H7 (cell line): ENCODE measurements at places on chromosomes 7 and 10. TPM values are rescaled to one million over a fixed set of nuclear protein-coding genes. Genes with fewer than 3 reads are reported as not detected.

DNA sequence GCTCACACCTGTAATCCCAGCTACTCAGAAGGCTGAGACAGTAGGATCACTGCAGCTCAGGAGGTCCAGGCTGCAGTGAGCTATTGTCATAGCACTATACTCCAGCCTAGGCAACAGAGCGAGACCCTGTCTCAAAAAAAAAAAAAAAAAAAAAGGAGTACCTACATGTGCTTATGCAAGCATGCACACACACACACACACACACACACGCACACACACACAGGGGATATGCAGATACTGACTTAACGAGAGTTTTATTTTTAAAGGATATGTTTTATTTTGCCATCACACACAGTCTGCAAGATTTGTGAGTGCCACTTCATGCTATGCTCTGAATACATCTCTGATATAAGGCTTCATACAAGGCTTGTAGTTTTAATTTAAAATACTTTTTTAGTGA, 479.3 kb downstream of the NEBL start:
- no peak for DNase-seq

DNA sequence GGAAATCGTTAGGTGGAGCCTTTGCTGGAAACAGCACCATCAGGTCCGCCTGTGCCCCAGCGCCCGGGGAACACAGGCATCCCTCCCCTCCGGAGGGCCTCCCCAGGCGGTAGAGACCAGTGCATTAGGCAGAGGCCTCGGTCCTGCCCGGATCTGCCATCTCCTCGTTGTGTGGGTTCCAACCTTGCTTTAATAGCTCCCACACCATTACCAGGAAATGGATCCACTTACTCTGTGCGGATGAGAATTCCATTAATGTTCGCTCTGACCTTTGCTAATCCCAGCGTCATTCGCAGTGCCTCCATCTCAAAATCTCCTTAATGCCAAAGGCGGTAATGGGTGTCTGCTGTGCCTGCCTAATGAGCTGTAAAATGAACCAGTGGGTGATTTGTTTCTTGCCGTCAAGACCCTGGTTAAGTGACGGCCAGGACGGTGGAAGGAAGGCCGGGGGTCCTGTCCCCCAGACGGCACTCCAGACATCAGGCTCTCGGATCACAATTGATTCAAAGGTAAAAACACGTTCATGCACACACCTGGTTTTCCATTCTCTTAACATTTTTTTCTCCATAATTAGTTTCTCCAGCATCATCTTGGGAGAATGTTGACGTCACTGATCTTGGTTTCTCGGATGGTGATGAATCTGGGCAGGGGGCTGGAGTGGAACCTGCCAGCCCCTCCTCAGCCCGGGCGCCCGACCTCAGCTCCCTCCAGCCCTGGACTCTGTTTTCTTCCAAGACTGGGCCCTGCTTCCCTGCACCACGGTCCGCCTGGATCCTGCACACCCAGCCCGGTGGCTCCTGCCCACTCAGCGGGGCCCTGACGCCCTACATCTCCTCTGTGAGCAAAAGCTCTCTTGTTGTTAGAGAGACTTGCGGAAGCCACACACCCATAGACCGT, 22.8 kb upstream of the FAM20C start:
- DNase-seq, result no peak

DNA sequence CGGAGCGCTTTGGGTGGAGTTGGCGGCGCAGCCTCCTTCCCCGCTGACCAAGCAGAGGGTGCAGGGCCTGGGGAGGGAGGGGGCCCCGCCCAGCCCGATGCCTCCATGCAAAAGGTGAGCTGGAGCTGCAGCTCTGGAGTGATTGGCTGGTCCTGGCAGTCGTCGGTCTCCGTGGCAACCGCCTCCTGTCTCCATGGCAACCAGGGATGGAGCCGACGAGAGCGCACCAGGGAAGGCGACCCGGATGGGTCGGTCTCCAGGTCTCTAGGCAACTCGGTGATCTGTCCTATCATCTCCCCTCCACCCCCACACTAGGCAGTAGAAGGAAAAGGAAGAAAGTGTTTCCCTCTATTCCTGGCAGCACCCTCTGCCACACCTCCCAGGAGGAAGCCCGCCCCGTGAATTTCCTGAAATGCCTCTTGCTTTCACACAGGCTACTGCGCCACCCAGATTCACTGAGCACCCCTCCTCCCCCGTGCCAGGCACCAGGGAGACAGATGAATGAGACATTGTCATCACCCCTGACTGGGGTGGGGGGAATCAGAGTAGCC, 647 bp upstream of the NACAD start:
- peak; percentile 99 for DNase-seq

DNA sequence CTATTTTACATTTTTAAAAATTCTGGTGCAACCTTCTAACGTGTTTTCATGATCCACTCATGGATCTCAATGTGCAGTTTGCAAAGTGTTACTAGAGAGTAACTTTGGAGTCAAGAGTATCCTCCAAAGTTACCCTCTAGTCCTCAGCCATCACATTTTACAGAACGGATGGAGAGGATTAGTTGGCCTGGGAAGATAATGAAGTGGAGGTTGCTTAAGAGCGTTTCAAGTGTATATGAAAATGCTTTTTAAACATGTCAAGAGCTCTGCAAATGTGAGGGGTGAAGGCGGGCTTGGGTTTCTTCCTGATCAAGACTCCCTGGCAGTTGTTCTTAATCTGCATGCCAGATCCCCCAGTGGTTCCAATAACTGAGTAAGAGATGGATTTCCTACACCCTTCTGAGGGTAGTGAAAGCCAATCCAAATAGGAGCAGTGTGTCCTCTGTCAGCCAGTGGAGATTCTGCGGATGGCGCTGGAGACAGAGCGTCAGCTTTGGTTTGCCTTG, 299.4 kb upstream of the NPVF start:
- no peak for DNase-seq

DNA sequence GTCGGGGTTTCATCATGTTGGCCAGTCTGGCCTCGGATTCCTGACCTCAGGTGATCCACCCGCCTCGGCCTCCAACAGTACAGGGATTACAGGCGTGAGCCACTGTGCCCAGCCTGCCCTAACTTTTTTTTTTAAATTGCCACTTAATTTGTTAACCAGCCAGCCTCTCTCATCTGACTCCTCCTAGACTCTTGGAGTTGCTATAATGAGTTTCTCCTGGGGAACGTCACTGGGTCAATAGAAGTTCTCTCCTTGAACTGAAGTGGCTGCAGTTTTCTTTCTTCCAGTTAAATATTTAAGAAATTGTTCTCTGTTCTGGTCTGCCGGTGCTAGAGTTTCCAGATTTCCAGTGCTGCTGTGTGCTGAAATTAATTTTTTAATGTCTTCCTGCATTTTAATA, 27.6 kb downstream of the NEUROD6 start:
- DNase-seq, result no peak

DNA sequence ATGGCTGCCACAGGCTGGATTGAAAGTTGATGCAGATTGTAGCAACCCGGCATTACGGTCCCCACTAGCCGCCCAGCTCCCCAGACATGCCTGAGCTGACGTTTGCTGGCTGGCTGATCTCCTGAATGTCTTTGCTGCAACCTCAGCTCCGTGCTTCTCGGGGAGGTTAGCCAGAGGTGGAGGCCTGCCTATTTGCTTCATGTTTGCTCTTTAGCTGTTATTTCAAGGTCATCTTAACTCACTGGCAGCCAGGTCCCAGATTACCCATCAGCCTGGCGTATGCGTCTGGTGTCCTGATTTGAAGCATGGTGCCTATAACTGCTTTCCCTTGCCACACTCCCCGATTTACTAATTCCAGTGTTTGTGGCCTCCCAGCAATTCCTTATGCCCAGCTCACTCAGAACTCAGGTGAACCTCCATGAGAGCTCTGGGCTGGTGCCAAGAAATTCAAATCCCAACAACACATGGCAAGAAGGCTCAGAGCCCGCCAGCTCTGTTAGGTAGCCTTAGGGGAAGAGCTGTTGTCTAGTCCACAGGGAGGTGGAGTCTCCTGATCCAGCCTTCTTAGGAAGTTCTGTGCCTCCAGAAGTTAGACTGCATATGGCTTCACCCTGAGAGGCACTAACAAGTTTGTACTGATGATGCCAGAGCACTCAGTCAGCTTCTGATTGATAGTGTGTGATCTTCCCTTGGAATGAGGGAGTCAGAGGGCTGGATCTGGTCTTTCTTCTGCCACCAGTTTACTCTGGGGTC, 69.7 kb upstream of the EXOC4 start:
- no peak for DNase-seq

- no peak for DNase-seq
Observed at GRCh38 chr10:104260775-104261115, 6.1 kb downstream of the GSTO1 start.

- no peak for DNase-seq
Observed at GRCh38 chr7:107089627-107090026, 45.1 kb downstream of the PRKAR2B start.

- no peak for DNase-seq
Observed at GRCh38 chr7:134071355-134072331, 55.5 kb upstream of the LRGUK start.

DNA sequence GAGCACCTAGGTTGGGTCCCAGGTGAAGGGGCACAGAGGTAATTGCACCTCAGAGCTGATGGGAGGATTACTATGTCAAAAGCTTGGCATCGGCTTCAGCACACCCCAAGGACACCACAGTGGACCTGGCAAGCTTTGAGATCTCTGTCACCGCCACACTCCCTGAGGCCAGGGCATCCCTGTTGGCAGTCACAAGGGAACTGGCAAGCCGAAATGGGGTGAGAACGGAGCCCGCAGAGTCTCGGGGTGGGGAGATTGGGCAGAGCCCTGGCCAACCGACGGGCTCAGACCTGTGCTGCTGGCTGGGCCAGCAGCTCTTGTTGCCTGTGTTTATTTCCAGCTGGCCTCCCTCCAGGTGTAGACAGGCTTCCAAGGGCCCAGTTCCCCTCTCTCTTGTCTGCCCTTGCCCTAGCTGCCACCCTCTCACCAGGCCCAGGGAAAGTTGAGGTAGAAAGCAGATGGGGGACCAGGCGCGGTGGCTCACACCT, 2.5 kb downstream of the HSPB1 start:
- no peak for DNase-seq

- no peak for DNase-seq
Observed at GRCh38 chr7:55130395-55131141, 111.8 kb downstream of the EGFR start.

DNA sequence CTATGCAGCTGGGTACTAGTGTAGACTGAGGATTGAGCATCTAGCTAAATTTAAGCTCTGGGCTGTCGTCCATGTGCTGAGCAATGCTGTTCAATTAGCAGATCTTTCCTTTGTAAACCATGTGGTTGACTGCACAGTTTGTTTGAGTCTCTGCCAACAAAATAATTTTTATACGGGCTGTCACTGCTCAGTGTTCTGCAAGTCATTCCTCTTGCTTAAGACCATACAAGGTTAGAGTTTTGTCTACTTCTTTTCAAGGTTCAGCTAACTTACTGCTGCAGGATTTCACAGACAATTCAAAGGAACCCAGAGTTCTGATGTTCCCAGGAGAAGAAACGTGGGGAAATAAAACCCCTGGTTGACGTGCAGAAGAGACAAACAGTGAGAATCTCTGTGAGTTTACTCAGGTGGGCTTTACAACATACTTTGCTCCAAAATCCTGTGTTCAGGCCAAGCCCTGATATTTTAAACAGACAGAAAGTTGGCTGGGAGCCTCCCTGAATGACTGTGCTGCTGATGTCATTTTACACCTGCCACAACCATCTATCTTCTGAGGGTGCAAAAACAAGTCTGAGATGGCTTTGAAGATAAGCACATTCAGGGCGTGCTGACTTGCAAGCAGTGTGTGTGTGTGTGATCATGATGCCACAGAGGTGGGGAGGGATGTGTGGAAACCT, 177.1 kb upstream of the SVIL start:
- no peak for DNase-seq

DNA sequence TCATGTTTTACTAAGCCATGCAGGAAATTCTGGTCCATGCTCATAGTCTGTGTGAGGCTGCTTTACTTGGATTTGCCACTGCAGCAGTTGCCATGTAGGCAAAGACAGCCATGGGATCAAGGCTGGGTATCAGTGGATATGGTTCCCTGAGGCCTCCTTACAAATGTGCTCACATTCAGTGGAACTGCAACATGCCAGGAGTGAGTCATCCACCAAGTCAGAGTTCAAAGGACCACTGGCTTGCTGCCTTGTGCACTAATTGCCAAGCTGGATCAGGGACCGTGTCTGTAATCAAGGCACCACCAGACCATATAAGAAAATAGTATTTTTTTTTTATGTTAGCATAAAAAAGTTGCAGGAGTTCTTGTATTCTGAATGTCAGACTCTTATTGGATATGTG, 101.0 kb downstream of the CDCA7L start:
- no peak for DNase-seq

DNA sequence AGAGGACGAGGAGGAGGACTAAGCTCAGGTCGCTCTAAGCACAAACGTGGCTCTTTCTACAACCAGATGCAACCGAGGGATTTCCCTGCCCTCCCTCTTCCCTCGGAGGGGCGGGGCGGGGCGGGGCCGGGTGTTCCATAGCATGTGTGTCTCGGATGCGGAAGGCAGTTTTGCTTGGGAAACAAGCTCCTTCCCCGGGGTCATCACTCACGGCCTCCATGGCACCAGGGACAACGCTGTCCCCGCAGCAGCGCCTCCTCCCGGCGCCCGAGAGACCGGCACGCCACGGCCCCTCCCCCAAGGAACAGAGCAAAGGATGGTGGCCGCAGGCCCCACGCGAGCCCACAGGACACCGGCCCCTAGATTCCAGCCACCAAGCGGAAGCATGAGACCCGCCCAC, 110.5 kb downstream of the PAXIP1 start:
- DNase-seq, result peak; percentile 95

DNA sequence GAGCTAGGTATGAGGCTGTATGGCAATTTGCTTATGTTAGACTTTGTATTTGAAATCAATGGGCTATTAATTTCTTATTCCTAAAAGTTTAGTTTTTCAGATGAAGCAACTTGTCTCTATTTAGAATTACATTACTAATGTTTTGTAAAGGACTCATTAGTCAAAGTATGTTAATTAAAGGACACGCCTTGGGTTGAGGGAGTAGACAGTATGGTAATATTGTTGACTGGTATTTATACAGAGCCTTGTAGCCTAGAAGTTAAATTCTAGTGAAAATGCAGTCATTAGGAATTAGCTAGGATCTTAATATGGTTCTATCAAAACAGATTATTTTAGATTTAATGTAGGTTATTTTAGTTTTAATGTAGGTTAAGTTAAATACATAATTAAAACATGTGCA, 6.2 kb downstream of the CDK14 start:
- no peak for DNase-seq

- DNase-seq, result peak; percentile 78
Observed at GRCh38 chr10:5583525-5584175, 58.9 kb downstream of the CALML3 start.

- DNase-seq, result no peak
Observed at GRCh38 chr7:141221007-141221612, 147.2 kb downstream of the TMEM178B start.

OR9A2 gene
- not detected in 2 replicates for total RNA-seq

DCLRE1A gene
- 14.7 and 17.6 TPM in 2 replicates for total RNA-seq

CFAP58 gene
- 0.62 and 2.0 TPM in 2 replicates for total RNA-seq

MPP7 gene
- total RNA-seq, result 2.1 and 3.9 TPM in 2 replicates

ZP3 gene
- total RNA-seq, result 5.3 and 6.9 TPM in 2 replicates

EPDR1 gene
- 7.3 and 8.3 TPM in 2 replicates for total RNA-seq

HUS1 gene
- total RNA-seq, result 12.2 and 15.9 TPM in 2 replicates

PVRIG gene
- total RNA-seq, result 0.11 TPM in 1 of 2 replicates, not detected in the other

CDHR3 gene
- 5.7 and 9.5 TPM in 2 replicates for total RNA-seq

CCM2 gene
- total RNA-seq, result 42.4 and 43.9 TPM in 2 replicates
